ENCODE measurements at places on chromosomes 11 and 22.

GRCh38 chr22:44667829-44668189 is 34.2 kb upstream of the PRR5 start:
- DNase-seq = no peak

- DNase-seq = peak; percentile 97
Observed at GRCh38 chr11:64885367-64886286, 7.2 kb upstream of the EHD1 start.

DNA sequence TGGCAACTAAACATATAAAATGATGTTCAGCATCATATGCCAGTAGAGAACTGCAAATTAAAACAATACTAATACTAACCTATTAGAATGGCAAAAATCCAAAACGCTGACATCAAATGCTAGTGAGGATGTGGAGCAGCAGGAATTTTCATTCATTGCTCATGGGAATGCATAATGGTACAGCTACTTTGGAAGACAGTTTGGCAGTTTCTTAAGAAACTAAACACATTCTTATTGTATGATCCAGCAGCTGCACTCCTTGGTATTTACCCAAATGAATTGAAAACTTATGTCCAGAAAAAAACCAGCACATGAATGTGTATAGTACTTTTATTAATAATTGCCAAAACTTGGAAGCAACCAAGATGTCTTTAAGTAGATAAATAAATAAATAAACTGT is 258.0 kb downstream of the TENM4 start:
- DNase-seq = no peak

- DNase-seq = no peak
Observed at GRCh38 chr11:116636341-116636929, 136.4 kb downstream of the BUD13 start.

- no peak for DNase-seq
Observed at GRCh38 chr11:93570759-93571413, 27.7 kb upstream of the SMCO4 start.

- no peak for DNase-seq
Observed at GRCh38 chr22:48748860-48749554, 1078.7 kb downstream of the BRD1 start.

GRCh38 chr11:68337399-68337835 is 25.0 kb downstream of the LRP5 start:
- peak; percentile 68 for DNase-seq

GRCh38 chr22:40202225-40202944 is 24.7 kb downstream of the TNRC6B start:
- DNase-seq = no peak

DNA sequence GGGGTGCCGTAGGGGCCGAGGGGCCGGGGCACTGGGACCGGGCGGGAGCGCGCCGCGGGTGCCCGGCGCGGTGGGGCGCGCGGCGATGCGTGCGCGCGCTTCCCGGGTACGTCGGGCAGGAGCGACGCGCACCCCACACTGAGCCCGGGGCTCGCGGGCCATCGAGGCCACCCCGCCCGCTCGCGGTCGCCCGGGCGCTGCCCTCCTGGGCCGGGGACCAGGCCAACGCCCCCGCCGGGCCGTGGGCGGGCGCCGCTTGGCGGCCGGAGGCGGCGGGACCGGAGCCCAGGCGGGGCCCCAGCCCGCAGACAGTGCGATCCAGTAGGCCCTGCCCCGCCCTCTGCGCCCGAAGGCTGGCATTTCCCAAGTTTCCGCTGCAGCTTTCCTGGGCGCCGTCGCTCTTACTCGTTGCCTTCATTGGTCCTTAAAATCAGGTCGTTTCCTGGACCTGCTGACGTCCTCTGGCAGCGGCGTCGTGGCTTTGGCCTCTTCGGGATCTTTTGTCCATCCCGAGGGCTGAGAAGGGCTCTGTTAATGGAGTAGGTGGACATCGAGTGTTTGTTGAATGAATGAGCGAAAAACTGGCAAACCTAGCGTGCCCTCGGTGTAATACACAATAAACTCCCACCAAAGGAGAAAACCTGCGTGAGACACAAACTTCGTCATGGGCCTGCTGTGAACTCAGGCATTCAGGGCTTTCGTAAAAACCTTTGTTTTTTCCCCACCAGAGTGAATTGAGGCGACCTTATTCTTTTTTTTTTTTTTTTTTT is 638 bp downstream of the PARVA start:
- no peak for DNase-seq

DNA sequence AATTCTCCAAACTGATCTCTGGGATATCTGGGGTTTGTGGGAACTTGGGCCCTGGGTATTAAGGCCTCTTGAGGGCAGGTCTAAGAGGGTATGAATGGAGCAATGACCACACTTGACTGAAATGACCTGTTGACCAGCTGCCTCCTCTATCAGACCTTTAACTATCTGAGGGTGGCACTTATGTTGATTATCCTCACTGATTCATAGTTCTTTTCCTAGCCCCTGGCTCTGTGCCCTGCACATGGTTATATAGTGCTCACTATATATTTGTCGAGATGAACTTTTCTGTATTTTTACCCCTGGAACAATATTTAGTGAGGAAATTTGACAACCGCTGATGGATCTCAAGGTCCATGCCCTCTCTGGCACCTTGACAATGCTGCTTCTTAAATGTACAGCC is 305.5 kb upstream of the PLET1 start:
- DNase-seq = no peak

- DNase-seq = no peak
Observed at GRCh38 chr11:32433914-32434355, 1.4 kb downstream of the WT1 start.

DNA sequence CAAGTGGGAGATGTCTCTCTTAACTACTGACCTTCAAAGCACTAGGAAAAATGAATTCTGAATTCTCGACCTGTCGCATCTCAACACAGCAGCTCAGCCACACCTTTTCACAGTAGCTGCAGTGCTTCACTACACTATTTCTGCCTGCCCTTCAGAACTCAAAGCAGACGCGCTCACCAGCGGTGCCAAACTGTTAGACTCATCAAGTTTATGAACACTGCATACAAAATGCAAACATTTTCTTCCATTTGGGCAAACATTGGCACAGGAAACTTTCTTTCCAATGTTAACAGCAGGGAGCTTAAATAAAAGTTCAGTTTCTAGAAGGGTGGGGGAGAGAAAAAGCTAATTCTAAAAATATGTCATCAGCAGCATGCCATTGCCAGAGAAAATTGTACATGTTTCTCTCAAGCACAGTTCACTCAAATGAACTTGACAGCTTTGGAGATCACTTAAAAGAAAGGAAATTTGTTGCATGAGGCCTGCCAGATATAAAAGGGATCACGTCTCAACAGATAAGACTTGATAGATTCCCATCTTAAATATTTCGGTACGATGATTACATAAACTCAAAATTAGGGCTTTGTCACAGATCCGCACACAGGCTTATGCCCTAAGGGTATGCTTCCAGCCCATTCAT is 82.7 kb downstream of the CADM1 start:
- no peak for DNase-seq

GRCh38 chr11:94647926-94648325 is 80.8 kb downstream of the PIWIL4 start:
- DNase-seq = no peak

DNA sequence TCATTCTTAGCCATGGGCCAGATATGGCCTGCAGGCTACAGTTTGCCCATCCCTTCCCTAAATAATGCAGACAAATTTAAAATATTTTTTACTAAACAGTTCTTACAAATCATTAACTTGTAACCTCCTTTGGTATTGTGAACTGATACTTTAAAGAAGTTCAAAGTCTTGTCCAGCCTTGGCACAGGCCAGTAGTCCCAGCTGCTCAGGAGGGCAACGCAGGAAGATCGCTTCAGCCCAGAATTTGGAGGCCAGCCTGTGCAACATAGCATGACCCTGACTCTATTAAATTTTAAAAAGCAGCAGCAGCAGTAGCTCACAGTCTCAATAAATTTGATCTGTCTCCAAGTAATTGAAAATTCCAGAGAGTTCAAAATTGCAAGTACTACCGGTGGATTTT is 83.7 kb upstream of the ARHGAP32 start:
- DNase-seq = no peak

DNA sequence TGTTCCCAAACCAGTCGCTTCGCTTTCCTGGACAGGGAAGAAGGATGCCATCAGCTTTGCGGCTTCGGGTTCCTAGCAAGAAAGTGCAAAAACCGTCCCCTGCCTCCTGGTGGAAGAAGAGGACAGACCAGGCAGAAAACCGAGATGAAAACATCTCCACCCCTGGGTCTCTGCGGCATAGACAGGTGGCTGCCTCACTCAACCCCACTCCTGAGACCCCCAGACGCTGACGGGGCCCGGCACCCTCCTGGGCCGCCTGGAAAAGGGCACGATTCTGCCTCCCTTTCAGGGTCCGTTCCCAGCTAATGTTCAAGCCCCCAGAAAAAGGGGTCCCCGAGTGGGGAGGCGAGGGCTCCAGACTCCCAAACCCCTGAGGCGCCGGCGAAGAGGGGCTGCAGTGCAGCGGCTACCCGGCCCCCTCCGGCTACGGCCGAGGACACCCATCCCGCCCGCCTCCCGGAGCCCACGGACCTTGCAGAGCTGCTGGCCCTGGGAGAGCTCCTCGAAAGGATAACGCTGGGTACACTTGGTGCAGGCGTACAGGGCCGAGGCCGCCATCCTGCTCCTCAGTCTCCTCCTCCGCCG is 569 bp downstream of the FAM76B start:
- DNase-seq = no peak

DNA sequence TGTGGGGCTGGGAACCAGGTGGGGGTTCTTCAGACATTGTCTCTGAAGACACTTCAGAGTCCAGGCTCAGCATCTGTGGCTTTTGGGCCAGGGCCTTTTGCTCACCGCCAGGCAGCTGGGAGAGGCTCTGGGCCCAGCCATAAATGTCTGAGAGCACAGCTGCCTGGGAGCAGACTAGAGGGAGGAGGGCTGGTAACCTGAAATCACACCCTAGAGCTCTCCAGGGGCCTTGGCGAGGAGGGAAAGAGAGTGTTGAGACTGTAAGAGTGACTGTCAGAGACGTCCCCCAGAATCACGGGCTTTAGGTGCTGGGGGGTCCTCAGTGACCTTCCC is 4.1 kb downstream of the TRABD start:
- DNase-seq = no peak

DNA sequence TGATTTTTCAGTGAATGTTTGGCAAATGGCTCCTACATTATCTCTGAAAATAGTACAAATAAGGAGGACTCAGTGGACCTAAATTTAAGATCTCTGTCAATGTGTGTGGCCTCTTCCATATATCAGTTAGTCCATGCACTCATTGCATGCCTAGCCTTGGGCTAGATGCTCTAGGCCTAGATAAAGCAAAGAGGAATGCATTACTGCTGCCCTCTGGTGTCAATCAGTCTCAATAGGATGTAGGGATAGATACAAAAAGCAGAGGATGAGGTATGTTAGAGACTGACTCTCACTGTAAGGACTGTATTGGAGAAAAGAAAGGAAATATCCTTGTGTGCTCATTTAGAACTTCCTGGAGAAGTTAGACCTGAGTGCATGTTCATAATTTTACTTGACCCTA is 42.0 kb downstream of the MS4A2 start:
- peak; percentile 65 for DNase-seq

- peak; percentile 50 for DNase-seq
Observed at GRCh38 chr11:46505741-46506482, 87.9 kb downstream of the AMBRA1 start.

GRCh38 chr11:69312453-69313404 is 18.8 kb downstream of the MYEOV start:
- no peak for DNase-seq

DNA sequence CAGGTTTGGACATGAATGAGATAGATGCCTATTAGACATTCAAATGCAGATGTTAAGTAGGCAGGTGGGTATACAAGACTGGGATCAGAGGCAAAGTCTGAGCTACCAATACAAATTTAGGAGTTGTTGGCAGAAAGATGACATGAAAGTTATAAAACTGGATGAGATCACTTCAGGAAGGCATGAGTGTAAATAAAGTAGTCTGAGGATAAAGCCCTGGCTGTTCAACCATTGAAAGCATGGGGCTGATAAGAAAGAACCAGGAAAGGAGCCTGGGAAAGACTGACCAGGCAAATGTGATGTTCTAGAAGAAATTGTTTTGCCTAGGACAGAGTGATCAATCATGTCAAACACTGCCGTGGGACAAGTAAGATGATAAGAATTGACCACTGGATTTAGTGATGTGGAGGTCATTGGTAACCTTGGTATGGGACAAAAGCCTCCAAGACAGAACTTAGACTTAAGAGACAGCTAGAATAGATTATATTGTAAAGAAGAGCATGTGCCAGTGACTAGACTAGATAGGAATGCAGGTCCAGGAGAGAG is 98.5 kb downstream of the EHF start:
- DNase-seq = no peak

DNA sequence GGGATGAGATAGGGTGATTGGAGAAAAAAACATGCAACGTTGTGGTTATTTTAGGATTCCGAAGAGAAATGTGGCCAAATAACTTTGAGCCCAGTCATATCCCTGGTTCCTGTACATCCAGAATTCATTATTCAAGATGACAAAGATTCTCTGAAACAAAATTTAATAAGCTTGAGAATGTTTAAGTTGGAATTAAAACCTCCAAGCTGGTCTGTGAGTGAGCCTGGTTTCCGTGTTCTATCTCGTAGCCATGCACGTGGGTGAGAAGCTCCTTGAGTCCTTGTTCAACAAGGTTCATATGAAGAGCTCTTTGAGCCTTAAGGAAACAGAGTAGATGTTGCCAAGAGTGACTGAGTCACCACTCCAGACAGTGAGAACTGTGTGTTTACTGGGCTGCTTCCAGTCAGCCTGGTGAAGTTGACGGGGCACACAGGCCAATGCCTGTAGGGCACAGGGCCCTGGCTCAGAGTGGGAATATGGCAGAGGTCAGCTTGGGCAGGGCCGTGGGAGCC is 206.5 kb downstream of the NAV2 start:
- DNase-seq = no peak

- no peak for DNase-seq
Observed at GRCh38 chr22:44860311-44860710, 107.9 kb downstream of the ARHGAP8 start.

DNA sequence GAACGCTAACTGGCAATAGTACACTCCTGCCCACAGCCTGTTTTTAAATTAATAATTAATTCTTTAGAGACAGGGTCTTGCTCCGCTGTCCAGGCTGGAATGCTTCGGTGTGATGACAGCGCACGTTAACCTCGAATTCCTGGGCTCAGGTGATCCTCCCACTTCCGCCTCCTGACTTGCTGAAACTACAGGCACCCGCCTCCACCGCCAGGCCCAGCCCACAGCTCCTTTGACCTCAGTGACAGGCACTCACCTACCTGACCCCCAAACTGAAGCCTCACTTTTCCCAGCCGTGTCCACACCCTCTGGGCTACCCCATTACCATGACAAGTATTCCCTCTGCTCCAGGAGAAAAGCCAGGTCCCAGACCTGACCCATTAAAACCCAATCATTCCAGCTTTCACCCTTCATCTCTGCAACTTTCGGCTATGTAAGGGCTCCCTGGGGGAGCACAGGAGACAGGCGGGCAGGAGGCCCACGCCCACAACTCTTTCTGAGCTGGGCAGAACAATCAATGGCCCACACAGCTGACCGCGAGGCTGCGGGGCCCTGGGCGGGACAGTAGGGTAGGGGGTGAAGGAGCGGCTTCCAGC is 730 bp downstream of the LMNTD2 start:
- DNase-seq = no peak

DNA sequence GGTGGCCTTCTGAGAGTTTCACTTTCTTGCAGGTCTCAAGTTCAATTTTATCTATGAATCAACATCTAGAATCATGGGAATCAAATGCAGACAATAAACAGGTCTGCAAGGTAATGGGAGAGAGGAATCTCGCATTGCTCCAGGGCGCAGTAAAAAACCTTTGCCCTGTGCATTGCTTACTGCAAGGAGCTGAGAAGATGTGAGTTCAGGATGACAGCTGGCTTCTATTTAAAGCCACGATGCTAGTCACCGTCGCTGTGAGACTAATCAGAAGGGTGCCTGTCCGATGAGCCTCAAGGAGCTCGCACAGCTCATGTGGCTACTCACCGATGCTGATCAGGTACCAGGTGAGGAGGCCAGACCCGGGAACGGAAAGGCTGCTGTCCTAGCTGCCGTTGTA is 30.2 kb upstream of the APOA1 start:
- no peak for DNase-seq
